Occipital lobe (tissue), 3 donors: ENCODE measurements at places on chromosomes 12 and 14. TPM values are rescaled to one million over a fixed set of nuclear protein-coding genes. Genes with fewer than 3 reads are reported as not detected.

DNA sequence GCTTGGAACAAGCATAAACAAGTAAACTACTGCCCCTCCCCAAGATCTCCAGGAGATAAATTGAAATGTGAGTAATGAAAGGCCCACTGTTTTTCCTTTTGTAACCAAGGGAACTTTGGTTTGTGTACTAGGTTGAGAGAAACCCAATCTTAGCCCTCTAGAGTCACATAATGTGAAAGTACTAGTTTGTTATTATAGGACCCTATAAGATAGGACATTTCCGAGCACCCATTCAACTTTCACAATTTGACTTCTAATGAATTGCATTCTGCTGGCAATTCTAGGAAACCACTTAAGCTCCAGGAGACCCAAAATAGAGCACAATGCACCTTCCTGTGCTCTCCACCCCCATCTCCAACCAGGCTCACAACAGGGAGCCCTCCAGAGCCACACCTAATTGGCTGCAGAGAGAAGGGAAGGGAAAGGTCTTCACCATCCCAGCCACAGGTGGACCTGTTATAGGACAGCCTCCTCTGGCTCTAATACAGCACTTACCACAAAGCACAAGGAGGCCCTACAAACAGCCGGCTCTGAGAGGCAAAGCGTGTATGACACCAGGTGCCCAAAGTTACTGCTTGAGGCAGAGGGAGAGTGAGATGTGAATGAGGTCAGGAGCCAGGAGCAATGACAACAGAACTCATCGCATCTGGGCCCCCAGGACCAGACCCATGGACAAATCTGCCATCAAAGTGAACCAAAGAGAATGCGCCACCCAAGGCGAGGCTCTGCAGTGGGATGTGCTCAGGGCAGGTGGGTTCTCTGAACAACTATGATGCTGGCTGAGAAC lies 163.3 kb upstream of the NTF3 start:
- DNase-seq = no peak

DNA sequence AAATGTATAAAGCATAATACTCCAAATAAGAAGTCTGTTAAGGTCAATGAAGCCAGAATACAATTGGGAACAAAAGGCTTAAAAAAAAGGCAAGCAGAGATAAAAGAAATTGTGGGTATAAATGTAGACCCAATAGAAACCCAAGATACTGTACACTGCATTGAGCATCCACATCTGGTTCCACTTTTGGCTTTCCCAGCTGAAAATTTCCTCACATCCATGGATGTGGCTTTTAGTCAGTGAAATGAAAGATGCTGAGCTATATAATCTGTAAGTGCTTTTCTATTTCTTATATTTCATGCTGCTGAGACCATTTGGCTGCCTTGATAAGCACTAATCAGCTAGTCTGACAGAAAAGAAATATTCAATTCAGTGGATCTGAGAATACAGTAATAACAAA lies 83.5 kb downstream of the PTPRR start:
- no peak for DNase-seq

DNA sequence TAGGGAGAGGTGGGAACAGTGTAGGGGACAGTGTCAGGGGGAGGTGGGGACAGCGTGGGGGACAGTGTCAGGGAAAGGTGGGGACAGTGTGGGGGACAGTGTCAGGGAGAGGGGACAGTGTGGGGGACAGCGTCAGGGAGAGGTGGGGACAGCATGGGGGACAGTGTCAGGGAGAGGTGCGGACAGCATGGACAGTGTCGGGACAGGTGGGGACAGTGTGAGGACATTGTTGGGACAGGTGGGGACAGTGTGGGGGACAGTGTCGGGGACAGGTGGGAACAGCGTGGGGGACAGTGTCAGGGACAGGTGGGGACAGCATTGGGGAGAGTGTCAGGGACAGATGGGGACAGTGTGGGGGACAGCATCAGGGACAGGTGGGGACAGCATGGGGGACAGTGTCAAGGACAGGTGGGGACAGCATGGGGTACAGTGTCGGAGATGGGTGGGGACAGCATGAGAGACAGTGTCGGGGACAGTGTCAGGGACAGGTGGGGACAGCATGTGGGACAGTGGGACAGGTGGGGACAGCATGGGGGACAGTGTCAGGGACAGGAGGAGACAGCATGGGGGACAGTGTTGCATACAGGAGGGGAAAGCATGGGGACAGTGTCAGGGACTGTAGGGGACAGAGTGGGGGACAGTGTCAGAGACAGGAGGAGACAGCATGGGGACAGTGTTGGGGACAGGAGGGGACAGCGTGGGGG lies 139.0 kb downstream of the TMEM121 start:
- no peak for DNase-seq

GRCh38 chr12:67877727-67878126 lies 111.5 kb upstream of the IFNG-AS1 start:
- no peak for DNase-seq

DNA sequence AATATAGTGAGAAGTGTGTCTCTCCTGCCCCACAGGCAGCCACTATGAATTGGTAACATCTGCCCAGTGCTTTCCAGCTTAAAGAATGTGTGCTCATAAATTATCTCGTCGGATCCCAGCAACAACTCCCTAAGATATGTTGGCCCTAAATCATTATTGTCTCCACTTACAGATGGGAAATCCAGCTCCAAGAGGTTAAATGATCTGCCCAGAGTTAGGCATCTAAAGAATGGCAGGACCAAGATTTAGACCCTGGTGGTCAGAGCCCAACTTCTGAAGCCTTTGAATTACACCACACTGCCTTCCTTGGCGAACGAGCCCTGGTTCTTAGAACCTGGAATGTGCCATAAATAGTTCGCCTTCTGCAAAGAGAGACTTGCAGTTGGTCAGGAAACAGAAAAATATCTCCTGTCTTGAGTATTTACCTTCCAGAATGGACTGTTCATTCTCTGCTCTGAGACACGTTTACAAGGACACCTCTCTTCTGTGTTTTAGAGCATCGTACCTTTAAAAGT lies 20.1 kb upstream of the PLEK2 start:
- no peak for DNase-seq

- no peak for DNase-seq
These were observed 104.8 kb upstream of the DIO3 start for GRCh38 chr14:101456246-101457175.

GRCh38 chr12:32051511-32052211 lies 55.0 kb upstream of the BICD1 start:
- DNase-seq = no peak

- DNase-seq = no peak
These were observed 45.2 kb downstream of the FOXN3 start for GRCh38 chr14:89371585-89372511.

GRCh38 chr12:98399532-98399931 lies 115.9 kb upstream of the TMPO start:
- DNase-seq = peak; percentile 53

- DNase-seq = no peak
These were observed 470.9 kb upstream of the STXBP6 start for GRCh38 chr14:25520821-25521220.

Gene DCN
- 46.3 TPM for total RNA-seq

Gene SUPT16H
- 96.7 TPM for total RNA-seq

Gene FGF6
- total RNA-seq = not detected

DNA sequence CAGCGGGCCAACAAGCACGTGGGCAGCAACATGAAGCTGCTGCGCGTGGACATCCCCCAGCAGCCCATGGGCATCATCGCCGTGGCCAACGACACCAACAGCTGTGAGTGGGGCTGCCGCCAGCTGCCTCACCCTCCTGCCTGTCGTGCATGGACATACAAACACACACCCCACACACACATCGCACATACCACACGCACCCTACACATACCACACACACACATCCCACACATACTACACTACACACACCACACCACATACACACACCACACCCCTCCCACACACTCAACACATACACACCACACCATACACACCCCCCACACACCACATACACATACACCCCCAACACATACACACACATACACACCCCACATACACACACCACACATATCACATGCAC lies 25.2 kb upstream of the NXPH4 start:
- no peak for DNase-seq

- no peak for DNase-seq
These were observed 73.2 kb downstream of the PLEKHG3 start for GRCh38 chr14:64777461-64777860.

DNA sequence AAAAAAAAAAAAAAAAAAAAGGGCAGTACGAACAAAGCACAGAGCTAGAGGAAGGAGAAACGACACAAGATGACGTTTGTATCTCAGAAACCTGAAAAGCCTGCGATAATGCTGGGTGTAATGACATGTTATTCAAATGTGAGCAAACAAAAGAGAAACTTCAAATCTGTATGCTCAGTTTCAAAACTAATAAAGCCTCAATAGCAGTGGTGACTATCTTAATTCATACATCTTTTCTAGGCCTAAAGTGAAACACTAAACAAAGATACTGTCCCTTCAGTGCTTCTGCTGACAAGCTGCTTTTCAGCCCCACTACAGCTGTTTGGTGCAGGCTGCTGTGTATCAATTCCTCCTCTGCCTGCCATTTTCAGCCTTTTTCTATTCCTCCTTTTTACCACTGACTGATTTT lies 15.8 kb downstream of the ITPR2 start:
- no peak for DNase-seq

- DNase-seq = no peak
These were observed 20.4 kb upstream of the LIN7A start for GRCh38 chr12:80958162-80958561.

Gene TSHR
- under 0.01 TPM for total RNA-seq

DNA sequence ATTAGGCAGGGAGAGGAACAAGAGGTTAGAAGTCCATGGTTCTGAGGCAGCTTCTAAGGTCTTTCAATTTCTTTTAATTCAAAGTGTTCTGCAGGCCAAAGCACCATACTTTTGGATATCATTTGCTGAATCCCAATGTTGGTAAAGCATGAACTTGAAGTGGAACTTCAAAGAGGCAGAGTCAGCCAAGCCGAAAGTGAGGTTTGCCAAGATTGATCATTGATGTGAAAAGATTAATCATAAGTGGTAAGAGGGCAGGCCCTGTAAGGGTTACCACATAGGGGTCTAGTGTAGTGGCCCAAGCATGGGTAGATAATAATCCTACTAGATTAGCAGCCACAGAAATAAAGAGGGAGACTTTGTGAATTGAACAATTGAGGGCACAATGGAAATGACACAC lies 191.7 kb upstream of the DIO2 start:
- DNase-seq = no peak

Gene OVCH1
- total RNA-seq = 1.2 TPM

- DNase-seq = no peak
These were observed 44.0 kb downstream of the PPHLN1 start for GRCh38 chr12:42370013-42370412.

DNA sequence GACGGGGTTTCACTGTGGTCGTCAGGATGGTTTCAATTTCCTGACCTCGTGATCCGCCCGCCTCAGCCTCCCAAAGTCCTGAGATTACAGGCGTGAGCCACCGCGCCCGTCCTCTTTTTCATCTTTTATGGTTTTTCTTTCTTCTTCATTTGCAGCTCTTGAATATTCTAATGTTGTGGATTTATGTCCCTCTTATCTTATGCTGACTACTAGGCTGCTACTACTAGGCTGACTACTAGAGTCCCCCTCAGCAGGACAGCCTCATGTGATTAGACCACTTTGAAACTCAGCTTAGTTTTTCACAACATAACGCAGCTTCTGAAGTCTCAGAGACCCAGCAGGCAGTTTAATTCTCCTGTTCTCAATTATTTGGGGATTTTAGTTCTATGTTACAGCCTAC lies 857 bp upstream of the CLEC4E start:
- DNase-seq = no peak

Gene AGAP2
- 25.6 TPM for total RNA-seq

Gene TPI1
- 179 TPM for total RNA-seq

Gene PLEKHD1
- total RNA-seq = 0.16 TPM

DNA sequence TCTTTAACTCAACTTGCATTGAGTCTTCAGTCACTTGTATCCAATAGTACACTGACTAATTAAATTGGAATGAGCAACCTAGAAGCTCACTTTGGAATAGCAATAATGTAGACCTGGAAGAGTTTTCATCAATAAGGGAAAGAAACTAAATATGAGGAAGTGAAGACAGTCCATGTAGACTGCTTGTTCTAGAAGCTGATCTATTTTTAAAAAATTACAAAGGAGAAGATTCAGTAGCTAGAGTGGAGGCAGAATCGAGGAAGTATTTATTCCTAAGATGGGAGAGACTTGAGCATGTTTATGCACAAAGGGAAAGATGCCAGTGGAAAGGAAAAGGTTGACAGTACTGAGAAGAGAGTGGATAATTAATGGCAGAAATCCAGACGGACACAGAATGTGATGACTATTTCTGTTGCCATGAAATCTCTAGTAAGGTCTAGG lies 156.3 kb upstream of the PDE3A start:
- no peak for DNase-seq

Gene KLRB1
- total RNA-seq = not detected

Gene CLEC6A
- total RNA-seq = not detected

DNA sequence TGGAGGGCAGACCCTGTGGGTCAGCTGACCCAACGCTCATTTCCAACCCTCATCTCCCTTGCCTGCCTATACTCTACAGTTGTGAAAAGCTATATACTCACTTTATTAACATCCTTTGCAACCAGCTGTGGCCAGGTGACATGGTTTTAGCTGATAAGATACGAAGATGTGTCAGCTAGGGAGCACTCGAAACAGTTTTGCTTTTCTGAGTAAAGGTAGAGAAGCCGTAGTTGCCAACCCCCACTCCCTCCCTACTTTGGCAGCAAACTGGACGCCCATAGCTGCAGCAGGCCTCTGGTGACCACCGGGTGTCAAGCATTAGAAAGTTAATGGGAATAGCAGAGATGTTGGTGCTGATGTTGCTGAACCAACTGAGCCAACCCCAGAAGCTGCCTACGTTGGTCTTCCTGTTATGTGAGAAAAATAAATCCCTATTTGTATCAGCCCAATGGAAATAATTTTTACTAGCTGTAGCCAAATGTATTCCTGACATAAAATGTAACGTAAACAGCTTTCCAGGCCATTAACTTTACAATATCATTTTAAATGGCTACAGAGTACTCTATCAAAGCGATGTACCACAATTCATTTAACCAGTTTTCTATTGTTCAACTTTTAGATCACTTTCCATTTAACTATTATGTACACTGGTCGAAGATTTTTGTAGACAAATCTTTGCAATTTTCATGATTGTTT lies 98.5 kb upstream of the TMCC3 start:
- DNase-seq = no peak

- no peak for DNase-seq
These were observed 175.1 kb upstream of the SLC38A2 start for GRCh38 chr12:46547421-46548354.

DNA sequence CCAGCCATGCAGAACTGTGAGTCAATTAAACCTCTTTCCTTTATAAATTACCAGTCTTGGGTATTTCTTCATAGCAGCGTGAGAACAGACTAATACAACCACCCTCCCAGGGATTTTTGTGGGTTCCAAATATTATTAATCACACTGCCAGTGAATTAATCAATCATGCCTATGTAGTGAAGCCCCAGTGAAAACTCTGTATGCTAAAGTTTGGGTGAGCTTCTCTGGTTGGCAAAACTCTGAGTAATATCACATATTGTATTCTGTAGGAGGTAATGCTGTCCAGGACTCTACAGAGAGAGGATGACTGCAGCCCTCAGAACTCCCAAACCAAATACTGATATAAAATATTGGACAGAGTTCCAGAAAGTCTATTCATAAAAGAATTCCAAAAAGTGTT lies 216.9 kb downstream of the RPAP3 start:
- DNase-seq = no peak
